Upper lobe of right lung (tissue), 1 donor: ENCODE measurements at places on chromosomes 2 and 18. TPM values are rescaled to one million over a fixed set of nuclear protein-coding genes. Genes with fewer than 3 reads are reported as not detected.

DNA sequence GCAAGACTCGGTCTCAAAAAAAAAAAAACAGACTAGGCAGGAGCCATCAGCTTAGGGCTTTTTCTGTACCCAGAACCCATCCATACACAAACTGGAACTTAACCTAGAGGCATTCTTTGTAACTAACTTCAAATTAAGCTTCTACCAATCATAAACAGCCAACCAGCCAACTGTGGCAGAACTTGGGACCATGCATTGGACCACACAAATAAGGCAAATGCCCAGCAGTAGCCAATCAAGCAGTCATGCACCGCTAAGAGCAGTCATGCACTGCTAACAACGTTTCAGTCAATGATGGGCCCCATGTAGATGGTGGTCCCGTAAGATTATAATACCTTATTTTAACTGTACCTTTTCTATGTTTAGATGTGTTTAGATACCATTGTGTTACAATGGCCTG, 22.7 kb downstream of the TUBB6 start:
- no peak for DNase-seq
- no peaks in the 10 kb centered on the region for H3K4me1 ChIP-seq
- H3K27me3 ChIP-seq = no peaks in the 10 kb centered on the region
- no peak overlapping the region for H3K27ac ChIP-seq

- DNase-seq = no peak
- H3K27me3 ChIP-seq = no peaks in the 10 kb centered on the region
- no peak overlapping the region for H3K4me3 ChIP-seq
- no peak overlapping the region for H3K27ac ChIP-seq
These were observed 129.7 kb upstream of the MYCN start for GRCh38 chr2:15810477-15811150.

GKN1 gene
- total RNA-seq = not detected

LOXHD1 gene
- total RNA-seq = 2.7 TPM

DNA sequence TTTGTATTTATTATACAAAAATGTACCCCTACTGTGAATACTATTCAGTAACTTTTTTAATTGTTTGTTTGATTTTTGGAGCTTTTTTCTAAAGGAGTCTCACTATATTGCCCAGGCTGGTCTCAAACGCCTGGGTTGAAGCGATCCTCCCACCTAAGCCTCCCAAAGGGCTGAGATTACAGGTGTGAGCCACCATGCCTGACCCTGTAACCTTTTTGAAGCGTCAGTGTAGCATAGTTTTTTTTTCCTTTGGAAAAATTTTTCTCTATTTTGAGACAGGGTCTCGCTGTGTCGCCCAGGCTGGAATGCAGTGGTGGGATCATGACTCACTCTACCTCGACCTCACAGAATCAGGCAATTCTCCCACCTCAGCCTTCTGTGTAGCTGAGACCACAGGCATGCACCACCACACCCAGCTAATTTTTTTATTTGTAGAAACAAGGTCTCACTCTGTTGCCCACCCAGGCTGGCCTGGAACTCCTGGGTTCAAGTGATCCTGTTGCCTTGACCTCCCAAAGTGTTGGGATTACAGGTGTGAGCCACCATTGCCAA, 2.0 kb downstream of the GMCL1 start:
- DNase-seq = no peak
- peaks cover 22% of the 10 kb centered on the region for H3K4me1 ChIP-seq
- H3K36me3 ChIP-seq = no peaks in the 10 kb centered on the region
- H3K4me3 ChIP-seq = no peak overlapping the region
- no peaks in the 10 kb centered on the region for H3K27me3 ChIP-seq

OR6B2 gene
- total RNA-seq = not detected

GRCh38 chr2:126616606-126617069, 39.3 kb upstream of the GYPC start:
- no peak overlapping the region for H3K27ac ChIP-seq
- H3K27me3 ChIP-seq = no peaks in the 10 kb centered on the region
- no peaks in the 10 kb centered on the region for H3K4me1 ChIP-seq
- DNase-seq = no peak

DNA sequence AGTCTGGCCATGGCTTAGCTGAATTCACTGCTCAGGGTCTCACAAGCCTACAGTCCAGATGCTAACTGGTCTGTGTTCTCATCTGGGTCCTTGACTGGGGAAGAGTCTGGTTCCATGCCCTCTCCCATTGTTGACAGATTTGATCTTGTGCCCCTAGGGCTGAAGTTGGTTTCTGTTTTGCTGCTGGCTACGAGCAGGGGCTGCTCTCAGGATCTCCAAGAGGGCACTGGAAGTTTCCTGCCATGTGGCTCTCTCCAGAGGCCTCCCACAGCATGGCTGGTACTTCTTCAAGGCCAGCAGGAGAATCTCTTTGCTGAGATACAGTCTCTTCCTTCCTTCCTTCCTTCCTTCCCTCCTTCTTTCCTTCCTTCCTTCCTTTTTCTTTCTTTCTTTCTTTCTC, 78.1 kb downstream of the SPP2 start:
- H3K4me3 ChIP-seq = no peak overlapping the region
- no peak for DNase-seq
- no peaks in the 10 kb centered on the region for H3K4me1 ChIP-seq
- H3K27me3 ChIP-seq = peaks cover 4% of the 10 kb centered on the region

DNA sequence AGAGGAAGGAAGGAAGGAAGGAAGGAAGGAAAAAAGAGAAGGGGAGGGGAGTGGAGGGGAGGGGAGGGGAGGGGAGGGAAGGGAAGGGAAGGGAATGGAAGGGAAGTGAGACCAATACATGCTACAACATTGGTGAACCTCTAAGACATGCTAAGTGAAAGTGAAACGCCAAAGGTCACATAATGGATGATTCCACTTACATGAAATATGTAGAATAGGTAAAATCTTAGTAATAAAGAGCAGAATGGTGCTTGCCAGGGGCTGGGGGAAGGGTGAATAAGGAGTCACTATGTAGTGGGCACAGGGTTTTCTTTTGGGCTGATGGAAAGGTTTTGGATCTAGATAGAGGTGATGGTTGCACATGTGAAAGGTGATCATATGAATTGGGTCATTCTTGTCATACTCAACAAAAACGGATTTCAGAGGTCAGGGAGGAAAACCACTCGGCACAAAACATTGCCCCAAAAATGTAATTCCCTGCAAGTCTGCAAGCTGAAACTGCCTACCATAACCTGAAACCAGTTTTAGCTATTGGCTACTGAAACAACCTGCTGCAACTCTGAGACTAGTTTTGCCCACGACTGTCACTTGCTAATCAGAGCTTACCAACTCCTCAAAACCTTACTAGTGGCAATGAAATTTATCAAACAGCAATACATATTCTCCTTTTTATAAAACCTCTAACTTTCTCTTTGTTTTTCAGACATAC, 59.2 kb downstream of the CCDC141 start:
- no peak overlapping the region for H3K4me3 ChIP-seq
- no peaks in the 10 kb centered on the region for H3K4me1 ChIP-seq
- no peak for DNase-seq
- no peaks in the 10 kb centered on the region for H3K36me3 ChIP-seq
- H3K27ac ChIP-seq = no peak overlapping the region

GRCh38 chr2:241368643-241369042, 12.6 kb downstream of the FARP2 start:
- H3K4me1 ChIP-seq = peaks cover 6% of the 10 kb centered on the region
- H3K36me3 ChIP-seq = no peaks in the 10 kb centered on the region
- no peak for DNase-seq
- no peaks in the 10 kb centered on the region for H3K27me3 ChIP-seq
- H3K4me3 ChIP-seq = no peak overlapping the region

DAPL1 gene
- total RNA-seq = not detected

DNA sequence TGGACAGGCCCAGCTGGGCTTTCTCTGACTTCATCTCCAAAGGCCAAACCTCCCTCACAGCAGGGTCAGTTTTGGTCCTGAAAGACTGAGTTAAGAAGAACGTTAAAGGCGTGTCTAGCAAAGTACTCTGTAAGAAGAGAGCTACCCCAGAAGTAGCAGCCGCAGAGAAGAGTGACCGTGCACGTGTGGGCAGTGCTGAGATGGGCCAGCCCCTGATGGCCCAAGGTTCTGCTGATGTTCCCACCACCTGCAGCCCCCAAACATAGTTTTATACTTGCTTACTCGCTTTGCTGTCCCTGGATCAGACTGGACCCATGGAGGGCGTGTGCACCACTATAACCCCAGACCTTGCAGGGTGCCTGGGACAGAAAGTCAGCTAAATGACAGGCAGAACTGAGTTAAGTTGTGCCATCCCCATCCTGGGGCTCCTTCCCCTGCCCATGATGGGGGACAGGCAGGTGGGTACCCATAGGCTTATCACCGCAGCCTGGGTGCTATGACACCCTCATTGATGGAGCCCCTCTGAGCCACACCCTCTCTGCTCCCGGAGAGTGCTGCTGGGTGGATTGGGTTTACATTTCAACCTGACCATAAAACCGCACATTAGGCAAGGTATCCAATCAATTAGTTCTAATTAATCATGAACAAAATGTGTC, 367.3 kb upstream of the HS6ST1 start:
- no peaks in the 10 kb centered on the region for H3K27me3 ChIP-seq
- no peaks in the 10 kb centered on the region for H3K36me3 ChIP-seq
- no peak for DNase-seq
- H3K4me3 ChIP-seq = no peak overlapping the region
- H3K4me1 ChIP-seq = no peaks in the 10 kb centered on the region
- no peak overlapping the region for H3K27ac ChIP-seq

SPP2 gene
- not detected for total RNA-seq

DNA sequence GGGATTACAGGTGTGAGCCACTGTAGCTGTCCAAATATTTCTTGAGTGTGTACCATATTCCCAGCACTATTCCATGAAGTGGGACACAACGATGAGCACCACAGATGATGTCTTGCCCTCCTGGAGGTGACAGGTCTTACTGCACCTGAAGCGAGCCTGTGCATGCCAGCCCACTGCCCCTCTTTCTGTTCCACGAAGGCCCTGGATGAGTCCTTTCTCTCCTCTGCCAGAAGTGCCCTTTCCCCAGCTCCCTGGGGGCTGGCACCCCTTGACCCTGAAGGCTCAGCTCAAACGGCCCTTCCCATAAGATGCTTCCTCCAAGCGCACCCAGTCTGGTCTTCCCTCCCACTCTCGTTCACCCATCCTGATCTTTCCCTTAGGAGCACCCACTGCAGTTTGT, 5.5 kb downstream of the ATP6V1B1 start:
- no peaks in the 10 kb centered on the region for H3K27me3 ChIP-seq
- no peak overlapping the region for H3K27ac ChIP-seq
- H3K4me1 ChIP-seq = no peaks in the 10 kb centered on the region

DNA sequence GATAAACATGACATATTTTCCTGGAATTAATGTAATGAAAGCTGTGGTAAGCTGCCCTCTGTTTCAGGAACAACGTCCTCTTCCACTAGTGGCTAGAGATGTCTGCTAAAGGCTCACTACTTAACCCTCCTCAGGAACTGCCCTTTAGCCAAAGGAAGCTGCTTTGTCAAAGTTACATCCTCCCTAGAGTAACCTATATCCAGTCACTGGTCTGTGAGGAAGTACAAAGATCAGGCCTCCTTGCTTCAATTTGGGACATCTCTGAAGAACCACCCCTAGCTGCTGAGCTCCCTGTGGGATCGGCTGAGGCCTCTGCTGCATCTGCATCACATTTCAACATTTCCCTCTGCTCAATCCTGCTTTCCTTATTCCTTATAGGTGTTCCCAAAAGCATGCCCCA, 107.8 kb downstream of the PRELID3A start:
- H3K27ac ChIP-seq = no peak overlapping the region
- H3K27me3 ChIP-seq = no peaks in the 10 kb centered on the region
- no peak overlapping the region for H3K4me3 ChIP-seq
- no peaks in the 10 kb centered on the region for H3K36me3 ChIP-seq
- peaks cover 16% of the 10 kb centered on the region for H3K4me1 ChIP-seq

GRCh38 chr2:205914213-205915129, 171.5 kb downstream of the INO80D start:
- H3K27ac ChIP-seq = no peak overlapping the region
- no peaks in the 10 kb centered on the region for H3K27me3 ChIP-seq
- H3K36me3 ChIP-seq = no peaks in the 10 kb centered on the region
- H3K4me1 ChIP-seq = no peaks in the 10 kb centered on the region
- DNase-seq = no peak

DNA sequence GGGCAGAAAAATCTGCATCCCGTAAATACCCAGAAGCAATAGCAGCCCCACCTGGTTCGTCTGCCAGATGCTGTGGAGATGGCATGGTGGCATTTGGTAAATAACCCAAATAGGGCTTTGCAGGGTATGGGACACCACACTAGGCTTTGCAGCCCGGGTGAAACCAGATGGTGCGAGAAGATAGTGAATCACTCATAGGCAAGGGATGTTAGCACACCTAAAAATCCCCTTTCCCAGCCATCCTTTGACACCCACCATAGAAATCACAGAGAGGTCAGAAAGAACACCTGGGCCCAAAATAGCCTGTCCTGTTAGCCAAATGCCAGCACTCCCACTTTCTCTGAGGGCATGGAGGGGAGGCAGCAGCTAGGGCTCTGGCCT, 47.6 kb downstream of the BCL11A start:
- no peak overlapping the region for H3K27ac ChIP-seq
- H3K4me1 ChIP-seq = no peaks in the 10 kb centered on the region
- H3K4me3 ChIP-seq = no peak overlapping the region
- DNase-seq = no peak
- H3K27me3 ChIP-seq = no peaks in the 10 kb centered on the region
